ENCODE measurements at places on chromosomes 4 and X.

DNA sequence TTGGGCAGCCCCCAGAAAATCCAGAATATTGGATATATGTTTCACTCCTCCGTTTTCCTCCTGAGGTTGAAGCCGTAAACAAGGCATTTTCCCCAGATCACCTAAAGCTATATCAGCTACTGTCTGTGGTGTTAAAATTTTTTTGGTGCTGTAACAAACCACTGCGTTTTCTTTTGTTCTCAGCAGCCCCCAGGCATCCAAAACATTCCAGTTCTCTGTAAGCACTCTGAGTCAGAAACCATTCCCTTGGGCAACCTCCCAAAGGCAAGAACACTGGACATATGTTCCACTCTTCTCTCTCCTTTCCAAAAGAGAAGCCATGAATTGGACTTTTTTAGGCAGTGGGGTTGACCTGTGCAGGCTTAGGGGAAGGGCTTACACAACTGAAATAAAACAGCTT is 310.9 kb downstream of the MID1IP1 start:
- no peak for DNase-seq

- no peak for DNase-seq
These were observed 119.5 kb upstream of the CHRDL1 start for GRCh38 chrX:110915111-110915510.

DNA sequence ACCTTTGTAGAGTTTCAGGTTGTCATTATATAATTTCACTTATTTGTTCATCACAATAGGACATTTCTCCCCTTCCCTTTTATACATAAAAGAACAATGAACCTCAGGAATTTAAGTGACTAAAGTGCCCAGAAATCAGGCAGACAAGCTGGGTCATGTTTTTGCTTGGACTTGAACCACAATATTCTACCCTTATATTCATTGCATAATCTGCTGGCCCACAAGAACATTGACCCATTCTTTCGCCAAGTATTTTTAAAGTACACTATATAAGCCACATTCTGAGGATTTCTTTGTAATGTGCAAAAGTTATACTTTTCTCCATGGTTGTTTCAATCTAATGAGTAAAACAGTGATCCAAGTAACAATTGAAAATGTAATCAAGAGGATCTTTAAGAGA is 637.5 kb upstream of the SLIT2 start:
- DNase-seq = no peak

DNA sequence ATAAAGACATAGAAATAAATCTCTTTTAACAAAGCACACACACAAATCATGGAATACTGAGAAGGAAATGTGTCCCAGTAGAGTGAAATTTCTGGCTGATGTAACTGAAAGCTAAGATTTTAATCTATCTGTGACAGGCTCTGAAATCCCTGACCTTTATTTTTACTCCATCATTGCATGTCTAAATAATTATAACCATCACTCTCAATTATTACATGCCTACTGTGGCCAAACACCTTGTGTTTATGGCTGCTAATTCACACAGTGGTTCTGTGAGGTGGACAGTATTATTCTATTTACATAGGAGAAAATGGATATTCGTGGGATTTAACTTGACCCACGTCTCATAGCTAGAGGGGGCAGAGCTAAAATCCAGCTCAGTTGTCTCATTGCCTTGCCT is 438.1 kb downstream of the TLL1 start:
- DNase-seq = no peak

DNA sequence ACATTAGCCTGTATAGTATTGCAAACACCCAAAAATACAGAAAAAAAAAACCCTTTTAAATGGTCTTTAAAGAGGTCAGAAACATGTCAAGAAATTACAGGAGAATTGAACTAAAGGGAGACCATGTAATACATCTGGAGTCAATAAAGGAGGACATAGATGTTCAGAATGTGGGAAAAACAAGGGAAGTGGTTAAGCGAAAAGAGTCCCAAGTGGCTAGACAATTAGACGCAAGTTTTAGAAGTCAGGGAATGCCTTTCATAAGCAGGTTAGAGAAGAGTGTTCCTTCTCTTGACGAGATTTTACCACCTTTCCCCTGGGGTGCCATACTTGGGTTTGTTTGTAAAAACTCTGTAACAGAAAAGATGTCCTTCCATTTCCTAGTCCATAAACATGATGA is 7.8 kb downstream of the LNX1 start:
- no peak for DNase-seq

DNA sequence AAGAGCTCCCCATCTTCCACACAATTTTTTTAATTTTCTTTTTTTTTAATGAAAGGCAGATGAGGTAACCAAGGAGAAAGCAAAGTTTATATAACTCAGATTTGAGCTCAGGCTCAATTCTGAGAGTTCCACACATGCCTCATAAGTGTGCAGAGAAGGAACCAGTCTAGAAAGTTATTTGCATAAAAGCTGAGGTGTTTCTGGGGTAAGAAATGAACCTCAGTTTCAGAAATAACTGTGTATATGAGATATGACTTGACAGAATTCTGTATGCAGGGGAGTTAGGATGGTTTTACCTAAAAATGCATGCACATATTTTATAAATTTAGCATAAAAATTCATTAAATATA is 51.3 kb downstream of the DTHD1 start:
- DNase-seq = no peak

DNA sequence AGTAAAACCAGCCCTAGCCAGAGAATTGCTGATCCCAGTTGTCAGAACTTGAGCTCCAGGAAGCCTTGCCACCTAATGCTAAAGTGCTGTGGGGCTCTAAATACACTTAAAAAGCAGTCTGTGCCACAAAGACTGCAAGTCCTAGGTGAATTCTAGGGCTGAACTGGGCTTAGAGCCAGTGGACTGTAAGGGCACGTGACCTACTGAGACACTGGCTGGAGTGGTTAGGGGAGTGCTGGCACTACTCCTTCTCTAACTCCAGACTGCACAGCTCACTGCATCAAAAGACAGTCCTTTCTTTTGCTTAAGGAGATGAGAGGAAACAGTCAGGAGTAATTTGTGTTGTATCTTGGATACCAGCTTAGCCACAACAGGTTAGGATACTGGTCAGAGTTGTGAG is 1240.2 kb downstream of the FAM133A start:
- no peak for DNase-seq

- DNase-seq = no peak
These were observed 3.7 kb downstream of the CRMP1 start for GRCh38 chr4:5889002-5889696.

- DNase-seq = no peak
These were observed 12.3 kb upstream of the INPP4B start for GRCh38 chr4:142858446-142858845.

GRCh38 chr4:6527683-6528595 is 47.0 kb upstream of the MAN2B2 start:
- no peak for DNase-seq

GRCh38 chr4:86841309-86841708 is 7.9 kb downstream of the SLC10A6 start:
- no peak for DNase-seq

GRCh38 chr4:6992728-6993677 is 50.2 kb upstream of the TADA2B start:
- no peak for DNase-seq

DNA sequence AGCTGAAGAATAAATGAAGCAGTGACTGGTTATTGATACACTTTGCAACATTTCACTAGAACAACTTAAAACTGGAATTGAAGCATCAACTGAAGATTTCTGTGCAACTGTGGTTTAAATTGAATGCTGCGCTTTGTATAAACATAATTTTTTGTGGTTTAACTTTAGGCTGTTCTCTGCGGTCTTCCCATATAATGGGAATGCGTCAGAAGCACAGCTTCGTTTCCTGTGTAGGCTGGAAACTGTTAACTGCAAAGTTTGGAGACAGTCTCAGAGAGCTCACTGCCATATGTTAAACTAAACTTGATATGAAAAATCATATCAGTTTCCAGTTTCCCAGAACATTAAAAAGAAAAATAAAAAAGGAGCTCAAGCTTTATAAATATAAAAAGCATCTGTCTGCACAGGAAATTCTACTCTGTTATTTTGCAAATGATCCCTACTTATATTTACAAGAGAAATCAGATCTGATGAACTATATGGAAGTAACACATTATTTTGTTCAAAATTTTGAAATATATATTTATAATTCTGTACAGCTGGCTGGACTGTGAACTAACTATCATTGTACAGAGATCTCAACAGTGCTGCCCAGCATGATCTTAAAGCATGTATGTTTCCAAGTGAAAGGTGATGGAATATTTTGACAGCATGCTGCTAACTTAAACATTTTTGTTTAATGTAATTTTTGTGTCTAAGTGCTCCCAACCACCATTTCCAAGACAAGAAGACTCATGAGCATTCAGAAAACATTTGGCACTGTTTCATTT is 139.9 kb downstream of the NDST3 start:
- no peak for DNase-seq

DNA sequence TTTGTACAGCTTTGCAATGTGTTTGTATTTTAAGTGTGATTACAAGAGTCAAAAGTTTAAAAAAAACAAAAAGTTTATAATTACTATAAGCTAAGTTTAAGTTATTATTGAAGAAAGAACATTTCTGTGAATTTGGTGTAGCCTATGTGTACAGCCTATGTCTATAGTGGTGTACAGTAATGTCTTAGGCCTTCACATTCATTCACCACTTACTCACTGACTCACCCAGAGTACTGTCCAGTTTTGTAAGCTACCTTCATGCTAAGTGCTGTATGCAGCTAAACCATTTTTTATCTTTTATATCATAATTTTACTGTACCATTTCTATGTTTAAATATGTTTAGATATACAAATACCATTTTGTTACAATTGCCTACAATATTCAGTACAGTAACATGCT is 182.3 kb downstream of the RPA4 start:
- DNase-seq = no peak

DNA sequence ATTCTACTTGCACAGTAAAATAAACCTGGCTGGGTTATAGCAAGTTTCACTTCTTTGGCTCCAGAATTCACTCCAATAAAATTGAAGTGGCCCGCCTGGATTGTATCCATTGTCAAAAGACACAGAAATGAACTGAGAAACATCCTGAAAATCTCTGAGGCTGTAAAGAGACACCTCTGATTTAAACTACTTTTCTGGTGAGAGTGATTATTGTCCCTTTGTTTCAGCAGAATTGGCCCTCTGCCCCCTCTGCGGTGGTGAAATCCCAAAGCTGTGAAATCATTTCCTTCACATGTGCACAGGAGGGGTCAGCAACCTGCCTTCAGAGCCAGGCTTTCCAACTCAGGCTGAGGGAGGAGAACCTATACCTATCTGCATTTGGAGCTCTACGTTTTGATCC is 23.0 kb downstream of the GAB3 start:
- no peak for DNase-seq

DNA sequence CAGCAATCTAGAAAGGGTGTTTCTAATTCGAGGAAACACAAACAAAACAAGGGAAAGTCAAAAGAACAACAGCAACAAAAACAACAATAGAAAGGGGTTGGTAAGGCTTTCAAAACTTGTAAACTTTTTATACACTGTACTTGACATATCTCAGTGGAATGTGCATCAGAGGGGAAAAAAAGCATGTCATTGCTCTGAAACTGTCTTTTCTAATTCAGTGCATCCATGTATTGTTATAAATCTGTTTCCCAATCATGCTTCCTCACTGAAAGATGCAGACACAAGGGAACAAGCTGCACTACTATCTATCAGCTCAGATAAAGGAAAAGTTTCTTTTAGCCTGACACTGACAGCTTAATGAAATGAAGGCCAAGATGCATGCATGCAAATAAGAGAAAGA is 44.2 kb upstream of the PCDH18 start:
- no peak for DNase-seq

DNA sequence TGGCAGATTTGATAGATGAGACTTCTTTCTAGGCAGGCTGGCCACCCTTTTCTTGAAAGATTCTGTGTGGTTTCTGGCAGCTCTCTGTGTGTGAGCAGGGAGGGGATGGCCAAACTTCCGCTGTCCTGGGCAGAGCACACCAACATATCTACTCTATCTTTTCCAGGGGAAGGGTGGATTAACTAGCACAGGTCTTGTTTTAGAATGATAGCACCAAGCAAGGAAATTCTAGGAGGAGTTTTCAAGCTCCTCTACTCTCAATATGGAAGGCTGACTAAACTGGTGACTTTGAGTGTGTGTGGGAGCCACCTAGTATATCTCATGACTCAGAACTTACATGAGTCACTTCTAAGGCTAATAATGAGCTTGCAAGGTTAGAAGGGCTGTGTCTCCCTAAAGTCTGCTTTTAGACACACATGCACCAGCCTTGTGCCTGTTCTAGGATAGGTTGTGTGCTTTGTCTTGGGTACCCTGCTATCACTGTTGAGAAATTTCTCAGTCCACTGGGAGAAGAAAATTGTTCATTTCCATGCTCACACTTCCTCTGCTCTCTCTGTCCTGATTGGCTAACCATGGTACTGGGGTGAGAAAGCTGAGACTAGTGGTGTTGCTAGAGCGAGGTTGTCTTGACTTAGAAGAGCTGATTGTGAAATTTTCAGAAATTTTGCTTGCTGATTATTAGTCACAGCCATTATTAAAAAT is 72.9 kb downstream of the YIPF6 start:
- no peak for DNase-seq

DNA sequence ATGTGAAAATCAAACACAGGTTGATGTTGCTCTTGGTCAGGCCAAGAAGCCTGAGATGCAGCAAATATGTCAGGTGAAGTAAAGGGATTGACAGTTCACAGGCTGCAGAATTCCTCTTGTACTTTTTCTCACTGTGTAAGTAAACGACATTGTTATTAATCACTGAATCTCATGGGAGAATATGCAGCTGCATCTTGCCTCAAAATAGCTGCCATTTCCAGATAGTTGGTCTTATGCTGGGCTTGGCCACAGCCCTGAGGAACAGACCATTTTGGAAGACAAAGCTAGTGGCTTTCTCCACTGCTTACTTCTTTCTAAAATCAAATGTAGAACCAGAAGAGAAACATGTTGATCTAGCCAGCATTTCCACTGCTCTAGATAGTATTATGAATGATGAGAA is 403.4 kb upstream of the NR3C2 start:
- DNase-seq = no peak

DNA sequence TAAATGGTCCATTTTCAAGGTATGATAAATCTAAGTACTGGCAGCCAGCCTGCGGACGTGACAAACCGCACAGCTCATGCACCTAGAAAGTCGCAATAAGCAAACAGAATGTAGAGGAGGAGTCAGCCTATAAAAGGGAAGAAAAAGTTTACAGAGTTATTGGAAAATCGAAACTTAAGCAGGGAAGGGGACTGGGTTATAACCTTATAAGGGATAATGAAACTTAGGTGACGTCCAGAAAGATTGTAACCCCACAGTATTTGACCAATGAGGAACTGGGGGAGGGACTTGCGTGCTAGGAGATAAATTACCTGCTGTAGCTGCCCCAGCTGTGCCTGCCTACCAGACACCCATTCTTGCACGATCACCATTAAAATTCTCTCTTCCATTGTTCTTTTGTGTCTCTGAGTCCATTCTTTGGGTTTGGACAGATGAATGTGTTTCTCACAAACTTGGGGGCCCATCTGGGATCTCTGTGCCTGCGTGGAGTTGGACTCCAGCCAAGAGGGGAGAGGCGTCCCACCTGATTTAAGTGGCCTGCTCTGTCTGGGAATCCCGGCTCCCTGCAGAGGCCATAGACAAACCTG is 61.0 kb downstream of the ZCCHC12 start:
- DNase-seq = no peak

GRCh38 chr4:135515295-135515694 is 1313.7 kb upstream of the PABPC4L start:
- no peak for DNase-seq
